ENCODE measurements at places on chromosomes 2 and 18.

DNA sequence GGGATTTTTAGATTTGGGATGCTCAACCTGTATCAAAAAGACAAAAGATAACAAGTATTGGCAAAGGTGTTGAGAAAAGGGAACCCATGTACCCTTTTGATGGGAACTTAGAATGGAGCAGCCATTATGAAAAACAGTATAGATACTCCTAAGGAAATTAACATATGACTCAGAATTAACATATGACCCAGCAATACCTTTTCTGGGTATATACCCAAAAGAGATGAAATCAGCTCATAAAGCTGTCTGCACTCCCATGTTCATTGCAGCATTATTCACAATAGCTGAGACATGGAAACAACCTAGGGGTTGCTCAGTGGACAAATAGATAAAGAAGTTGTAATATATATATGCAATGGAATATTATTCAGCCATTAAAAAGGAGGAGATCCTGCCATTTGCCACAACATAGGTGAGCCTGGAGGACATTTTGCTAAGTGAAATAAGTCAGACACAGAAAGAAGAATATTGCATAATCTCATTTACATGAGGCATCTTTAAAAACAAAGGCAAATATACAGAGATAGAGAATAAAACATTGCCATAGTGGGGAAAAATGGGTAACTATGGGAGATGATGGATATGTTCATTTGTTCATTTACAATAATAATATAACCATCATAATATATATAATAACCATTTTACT is 142.1 kb downstream of the PTRHD1 start:
- no peak for DNase-seq

DNA sequence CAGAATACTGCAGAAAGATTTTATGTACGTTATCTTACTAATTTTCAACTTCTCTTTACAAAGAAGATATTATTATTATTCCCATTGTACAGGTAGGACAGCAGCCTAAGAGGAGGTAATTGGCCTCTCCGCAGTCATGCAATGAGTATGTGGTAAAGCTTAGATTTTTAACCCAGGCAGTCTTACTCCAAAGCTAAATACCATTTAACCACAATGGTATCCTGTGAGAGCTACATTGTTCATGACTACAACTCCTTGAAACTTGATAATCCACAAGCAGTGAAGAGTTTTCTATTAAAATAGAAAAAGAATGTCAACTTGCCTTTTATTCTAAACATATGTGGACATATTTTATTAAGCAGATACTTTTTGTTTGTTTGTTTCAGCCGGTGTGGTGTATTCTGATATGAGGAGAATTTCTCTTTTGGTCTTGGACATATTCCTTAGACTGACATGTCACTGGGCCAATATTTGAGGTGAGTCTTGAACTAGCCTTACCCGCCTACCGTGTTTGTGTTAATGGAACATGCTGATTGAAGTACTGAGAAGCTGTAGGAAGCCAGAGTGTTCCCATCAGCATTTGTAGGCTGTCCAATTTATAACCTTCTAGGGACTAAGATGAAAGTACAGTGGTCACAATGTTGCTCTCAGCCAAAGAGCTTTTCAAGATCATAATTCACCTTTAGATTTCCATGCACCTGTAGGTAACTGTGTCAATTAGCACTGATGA is 293.9 kb upstream of the DCC start:
- DNase-seq: no peak

DNA sequence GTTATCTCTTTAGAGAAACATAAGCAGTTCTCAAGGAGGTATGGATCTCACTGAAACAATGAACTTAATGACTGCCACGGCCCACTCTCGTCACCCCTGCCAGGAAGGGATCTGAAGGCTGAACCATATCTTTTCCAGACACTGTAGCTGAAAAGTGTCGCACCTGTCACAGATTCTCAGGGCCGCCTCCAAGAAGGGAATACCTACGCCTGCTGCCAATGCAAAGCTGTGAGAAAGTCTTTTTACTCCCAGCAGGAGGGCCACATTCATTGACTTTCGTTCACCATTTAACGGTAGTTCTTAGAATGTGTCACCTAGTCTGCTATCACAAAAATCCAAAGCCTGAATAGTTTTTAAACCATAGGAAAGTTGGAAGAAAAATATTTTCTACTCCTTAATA is 66.7 kb upstream of the SH3BP4 start:
- DNase-seq: no peak

DNA sequence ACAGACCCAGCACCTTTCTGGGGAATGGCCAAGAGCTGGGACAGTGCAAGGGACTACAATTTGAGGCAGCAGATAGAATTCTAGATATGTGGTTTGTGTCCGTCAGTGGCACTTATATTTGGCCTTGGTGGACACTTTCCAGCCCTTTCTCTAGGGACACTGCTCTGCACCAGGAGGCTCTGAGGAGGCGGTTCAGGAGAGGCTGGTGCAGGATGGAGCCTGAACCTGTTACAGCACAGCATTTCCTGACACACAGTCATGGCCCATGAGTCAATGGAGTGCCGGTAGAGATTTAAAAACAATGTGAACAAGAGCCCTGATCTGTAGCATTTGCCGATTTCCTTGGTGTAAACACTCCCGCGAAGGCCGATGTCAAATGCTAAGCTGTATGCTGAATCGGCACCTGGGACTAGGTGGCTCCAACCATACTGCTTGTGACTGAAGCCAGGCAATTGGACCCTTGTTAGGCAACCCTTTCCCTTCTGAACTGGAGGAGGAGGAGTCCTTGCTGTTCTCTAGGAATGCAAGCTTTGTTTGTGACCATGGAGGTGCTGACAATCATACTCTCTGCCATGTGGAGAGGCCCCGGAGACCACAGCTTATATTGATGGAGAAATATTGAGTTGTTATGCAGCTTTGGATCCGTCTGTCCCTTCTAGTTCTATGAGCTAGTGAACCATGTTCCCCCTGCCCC is 11.9 kb downstream of the FABP1 start:
- DNase-seq: no peak

DNA sequence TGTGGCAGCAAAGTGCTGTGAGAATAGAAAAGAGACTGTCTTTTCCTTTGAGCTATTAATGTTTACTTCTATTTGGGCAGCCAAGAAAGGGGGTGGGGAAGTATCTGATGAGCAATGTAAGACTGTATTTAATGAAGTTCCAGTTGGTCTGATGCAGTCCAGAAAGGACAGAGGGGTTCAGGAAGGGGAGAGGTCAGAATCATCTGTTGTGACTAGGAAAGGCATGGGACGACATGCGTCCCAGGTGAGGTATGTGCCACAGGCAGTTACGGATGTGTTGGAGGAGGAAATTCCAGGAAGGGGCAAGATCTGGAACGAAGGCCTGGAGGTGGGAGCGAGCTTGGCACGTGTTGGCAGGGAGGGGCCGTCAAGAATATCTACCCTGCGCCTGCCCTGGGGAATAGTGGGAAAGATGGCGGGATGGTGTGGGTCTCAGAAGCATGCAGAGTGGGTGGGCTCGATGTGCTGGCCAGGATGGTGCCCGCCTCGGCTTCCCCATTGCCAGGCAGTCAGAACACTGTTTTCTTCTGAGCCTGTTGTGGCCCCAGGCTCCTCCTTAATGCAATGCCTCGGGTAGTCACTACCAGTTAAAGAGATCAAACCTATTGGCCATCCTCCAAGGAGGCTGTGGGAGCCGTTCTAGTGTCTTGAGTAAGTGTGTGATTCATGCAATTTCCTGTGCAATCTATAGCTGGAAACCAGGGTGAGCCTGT is 57.8 kb upstream of the TXNDC2 start:
- peak; percentile 97 for DNase-seq

DNA sequence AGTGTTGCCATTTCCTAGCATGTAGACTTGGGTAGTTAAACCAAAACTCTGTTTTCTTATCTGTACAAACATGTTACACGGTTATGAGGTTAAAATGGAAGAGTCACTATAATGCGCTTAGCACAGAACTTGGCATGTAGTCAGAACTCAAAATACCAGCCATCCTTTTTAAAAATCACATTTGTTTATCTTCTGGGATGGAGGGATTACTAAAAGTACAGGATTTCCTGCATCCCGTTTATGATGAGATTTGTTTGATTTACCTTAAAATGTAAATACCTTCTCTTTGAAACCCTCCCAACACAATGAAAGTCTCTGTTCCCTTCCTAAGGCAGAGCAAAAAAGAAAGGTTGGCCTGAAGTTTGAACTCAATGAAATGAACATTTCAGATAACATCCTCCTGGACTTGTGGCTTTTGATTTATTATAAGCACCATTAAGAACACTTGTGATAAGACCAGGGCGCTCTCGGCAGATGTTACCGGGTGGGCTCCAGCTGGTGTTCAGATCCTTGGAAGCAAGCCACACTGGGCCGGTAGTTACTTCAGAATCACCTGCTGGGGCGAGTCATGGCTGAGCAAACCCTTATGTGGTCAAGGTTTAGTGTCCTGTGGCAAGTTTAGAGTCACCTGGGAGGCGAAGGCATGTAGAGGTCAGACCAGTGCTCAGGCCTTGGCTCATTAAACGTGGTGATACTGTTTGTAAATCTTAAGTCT is 105.7 kb downstream of the MGAT5 start:
- DNase-seq: no peak

DNA sequence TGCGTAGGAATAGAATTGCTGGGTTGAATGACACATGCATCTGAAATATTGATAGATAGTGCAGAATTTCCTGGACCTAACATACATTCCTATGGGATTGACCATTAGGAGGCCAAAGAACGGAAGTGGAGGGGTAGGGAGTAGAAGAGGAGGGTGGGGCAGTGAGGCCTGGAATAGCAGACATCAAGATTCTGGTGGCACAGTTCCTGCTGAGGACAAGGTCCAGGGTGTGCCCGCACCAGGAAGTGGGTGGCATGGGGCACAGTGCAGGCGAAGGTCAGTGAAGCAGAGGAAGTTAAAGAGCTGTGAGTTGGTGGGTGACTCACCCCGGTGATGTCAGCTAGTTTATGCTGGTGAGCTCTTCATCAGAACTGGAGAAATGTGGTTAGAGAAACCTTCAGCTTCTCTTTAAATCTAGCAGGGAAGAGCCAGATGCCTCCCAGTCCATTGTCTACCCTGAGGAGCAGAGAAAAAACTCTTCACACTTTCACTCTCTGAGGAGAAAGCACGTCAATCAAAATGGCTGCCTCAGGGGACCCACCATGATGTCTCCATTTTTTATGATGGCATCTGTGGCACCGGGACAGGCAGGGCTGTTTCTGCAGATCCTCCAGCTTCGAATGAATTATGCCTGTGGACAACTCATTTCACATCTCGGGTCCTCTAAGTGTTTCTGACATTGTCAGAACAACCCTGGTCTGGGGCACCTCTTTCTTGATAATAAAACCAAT is 55.9 kb upstream of the CTLA4 start:
- peak; percentile 47 for DNase-seq

- no peak for DNase-seq
Observed at GRCh38 chr2:20606198-20606597, 44.7 kb downstream of the HS1BP3 start.

All from fibroblast of the conjunctiva (primary cell).